Endothelial cell (in vitro differentiated cells): ENCODE measurements at places on chromosomes 11 and 22. TPM values are rescaled to one million over a fixed set of nuclear protein-coding genes. Genes with fewer than 3 reads are reported as not detected.

The MMP8 gene
- total RNA-seq: not detected

The MTMR3 gene
- total RNA-seq: 39.1 TPM

The CCDC15 gene
- 2.4 TPM for total RNA-seq

The NECTIN1 gene
- 17.9 TPM for total RNA-seq

The RFPL1 gene
- total RNA-seq: not detected

The MISFA gene
- 2.8 TPM for total RNA-seq

The CFAP300 gene
- not detected for total RNA-seq

The BRSK2 gene
- 4.0 TPM for total RNA-seq
